ENCODE measurements at places on chromosomes 16 and 17.
A peak's percentile ranks its signal among the peaks of the same experiment; 100 is the strongest.

- peak; percentile 73 for DNase-seq
These were observed 19.9 kb upstream of the GPATCH8 start for GRCh38 chr17:44522883-44523671.

- no peak for DNase-seq
These were observed 57.7 kb downstream of the GTF3C1 start for GRCh38 chr16:27491894-27492587.

DNA sequence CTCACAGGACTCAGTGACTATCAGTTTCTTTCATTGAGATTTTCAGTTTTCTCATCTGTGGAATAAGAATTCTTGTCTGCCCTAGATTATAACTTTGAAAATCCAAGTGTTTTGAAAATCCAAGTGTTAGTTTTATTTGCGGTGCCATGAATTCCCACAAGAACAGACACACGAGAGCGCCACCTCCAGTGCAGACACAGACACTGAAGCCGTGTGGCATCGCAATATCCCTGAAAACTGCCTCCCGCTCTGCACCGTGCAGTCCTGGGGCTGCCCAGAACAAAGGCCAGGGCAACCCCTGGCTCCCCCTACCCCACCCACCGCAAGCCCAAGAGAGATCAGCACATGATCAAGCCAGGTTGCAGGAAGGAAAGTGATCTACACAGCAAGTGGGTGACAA is 229.5 kb upstream of the ASIC2 start:
- no peak for DNase-seq

- no peak for DNase-seq
These were observed 175.2 kb upstream of the NLRP1 start for GRCh38 chr17:5759501-5759925.

DNA sequence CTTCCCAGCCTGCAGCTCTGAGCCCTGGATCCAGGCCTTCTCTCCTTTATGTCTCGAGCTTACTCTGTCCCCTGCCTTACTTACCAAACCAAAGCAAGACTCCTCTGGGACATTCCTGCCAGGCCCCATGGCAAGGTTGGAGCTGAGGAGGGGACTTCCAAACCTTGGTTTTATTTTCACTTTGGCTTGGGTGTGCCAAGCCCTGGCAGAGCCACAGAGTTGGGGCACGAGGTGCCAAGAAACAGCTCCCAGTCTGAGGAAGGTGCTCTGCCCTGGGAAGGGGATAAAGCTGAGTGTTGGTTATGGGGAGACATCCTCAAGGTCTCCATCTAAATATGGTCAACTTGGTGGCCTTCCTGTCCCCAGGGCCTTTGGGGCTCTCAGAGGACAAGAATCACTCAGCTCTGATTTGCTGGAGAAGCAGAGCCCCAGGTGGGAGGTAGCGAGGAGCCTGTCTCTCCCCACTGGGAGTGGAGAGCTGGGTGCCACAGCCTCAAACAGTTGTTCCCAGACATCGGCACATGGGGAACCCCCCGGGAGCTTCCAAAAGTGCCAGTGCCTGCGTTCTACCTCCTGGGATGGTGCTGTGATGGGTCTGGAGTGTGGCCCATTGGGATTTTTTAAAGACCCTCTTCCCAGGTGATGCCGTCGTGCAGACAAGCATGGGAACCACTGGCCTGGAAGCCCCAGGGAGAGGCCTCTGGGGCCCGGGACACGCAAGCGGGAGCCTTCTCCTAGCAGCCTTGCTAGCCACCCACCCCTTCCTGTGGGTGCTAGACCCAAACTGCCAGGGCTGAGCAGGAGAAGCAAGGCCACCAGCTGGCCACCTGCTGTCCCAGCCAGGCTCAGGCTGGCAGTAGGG is 10.3 kb downstream of the NLRC5 start:
- no peak for DNase-seq

DNA sequence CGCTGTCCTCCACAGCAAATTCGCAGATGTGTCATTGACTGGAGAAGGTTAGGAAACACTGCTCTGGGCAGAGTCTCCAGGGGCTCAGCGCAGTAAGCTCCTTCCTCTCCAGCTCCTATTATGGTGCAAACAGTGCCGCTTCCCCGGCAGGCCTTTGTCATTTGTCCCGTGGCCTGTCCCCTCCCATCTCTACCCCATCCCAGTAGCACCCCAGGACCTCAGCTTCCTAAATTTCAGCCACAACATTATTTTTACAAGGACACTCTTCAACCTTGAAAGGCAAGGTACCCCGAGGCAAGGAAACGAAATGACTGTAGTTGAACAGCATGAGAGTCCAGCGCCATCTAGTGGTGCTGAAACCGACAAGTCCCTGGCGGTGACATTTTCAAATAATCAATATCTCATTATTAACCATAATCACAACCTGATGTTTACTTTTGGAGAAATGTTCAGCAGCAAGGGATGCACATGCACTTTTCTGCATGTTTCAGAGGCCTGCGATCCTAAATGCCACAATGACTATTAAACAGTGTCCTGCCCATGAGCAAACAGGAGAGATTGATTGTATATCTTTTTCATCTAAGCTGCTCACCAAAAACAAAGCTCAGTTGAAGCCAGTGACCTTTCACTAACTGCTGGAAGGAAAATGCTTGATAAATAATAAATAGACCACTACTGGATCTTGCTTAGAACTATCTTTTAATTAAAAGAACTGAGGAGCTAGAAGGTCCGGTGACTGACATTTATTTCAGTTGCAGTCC is 16.5 kb downstream of the MRPS23 start:
- DNase-seq, result peak; percentile 85

- DNase-seq, result no peak
These were observed 63.6 kb downstream of the SCNN1B start for GRCh38 chr16:23365602-23366240.

DNA sequence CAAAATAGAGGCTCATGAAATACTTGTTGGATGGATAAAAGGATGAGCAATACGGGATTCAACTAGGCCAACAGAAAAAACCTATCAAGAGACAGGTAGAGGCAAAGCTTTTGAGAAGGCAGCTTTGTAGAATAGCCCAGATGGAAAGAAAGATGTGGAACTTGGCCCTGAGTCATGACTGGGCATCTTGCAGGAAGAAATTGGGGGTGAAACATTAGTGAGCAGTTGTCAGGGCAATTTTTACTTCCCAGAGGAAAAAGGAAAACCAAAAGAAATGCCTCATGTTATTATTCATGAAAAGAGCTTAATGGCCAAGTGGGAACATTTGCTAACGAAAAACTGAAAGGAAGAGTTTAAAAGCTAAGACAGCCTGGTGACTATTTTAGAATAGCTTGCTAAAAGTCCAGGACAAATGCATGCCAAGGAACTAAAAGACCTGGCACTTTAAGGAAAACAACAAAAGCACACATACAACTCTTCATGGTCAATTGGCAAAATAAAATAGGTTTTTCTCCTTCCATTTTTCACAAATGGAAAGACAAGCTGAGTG is 180.1 kb downstream of the HS3ST3A1 start:
- no peak for DNase-seq

DNA sequence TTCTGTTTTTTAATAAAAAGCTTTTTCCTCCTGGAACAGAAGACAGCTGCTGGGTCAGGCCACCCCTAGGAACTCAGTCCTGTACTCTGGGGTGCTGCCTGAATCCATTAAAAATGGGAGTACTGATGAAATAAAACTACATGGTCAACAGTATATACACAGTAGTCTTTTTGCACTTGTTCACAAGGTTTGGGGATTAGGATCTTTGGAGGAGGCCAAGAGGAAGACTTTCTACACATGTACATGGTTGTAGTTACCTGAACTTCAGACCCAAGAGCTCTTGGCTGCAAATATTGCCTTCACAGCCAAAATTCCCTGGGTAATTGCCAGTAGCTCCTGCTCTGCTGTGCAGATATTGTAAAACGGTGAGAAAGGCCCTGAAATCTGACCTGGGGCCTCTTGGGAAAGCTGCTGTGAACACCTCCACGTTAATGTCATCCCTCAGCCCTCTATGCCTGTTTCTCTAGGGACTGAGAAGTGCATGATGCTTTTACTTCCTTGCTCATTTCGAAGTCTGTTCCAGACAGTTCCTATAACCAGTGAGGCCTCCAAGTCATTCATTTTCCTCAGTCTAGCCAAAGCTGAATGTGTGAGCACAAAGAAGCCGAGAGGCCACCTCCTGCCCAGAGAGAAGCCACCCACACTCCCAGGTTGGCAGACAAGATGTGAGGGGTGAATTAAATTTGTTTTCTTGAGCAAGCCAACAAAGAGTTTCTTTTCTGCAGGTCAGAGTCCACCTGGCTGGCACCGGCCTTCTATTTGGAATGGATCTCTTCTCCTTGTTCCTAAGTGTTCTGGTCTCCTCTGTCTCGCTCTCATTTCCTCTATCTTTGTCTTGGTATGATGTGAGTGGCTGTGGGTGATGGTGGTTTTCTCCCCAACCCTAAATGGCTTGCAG is 15.9 kb downstream of the ANKRD40 start:
- no peak for DNase-seq
